NCI-H1436 (cell line): ENCODE measurements at places on chromosomes 3 and 15.

DNA sequence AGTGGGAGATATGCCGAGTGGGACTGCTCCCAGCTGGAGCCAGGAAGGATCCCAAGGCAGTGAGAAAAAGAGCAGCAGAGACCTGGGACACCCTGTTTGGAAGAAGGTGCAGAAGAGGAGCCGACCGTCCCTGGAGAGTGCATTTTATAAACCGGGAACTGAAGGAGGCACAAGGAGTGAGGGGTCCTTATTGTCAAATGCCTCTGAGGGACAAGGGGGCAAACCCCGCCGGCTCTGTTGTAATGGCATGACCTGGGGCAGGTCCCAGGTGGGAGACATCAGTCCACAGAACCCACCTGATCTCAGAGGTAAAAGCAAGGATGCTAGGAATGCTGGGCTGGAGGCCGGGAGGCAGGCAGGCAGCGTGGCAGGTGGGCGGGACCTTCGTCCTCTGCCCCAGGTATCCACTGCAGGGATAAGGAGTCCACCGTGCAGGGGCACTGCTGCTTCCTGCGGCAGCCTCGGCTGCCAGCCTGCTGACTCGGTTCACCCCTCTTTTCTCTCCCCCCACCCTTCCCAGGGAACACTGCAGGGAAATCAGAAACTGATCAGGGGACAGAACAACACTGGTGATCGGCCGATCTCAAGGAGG lies 26.9 kb downstream of the ADAMTS17 start:
- no peak for DNase-seq

GRCh38 chr3:186930143-186930640 lies at the start of gene ST6GAL1:
Gene ST6GAL1 (plus strand): TSS chr3:186930526. CDS start chr3:187042704, 112,178 bp downstream.
- peak; percentile 64 for DNase-seq

DNA sequence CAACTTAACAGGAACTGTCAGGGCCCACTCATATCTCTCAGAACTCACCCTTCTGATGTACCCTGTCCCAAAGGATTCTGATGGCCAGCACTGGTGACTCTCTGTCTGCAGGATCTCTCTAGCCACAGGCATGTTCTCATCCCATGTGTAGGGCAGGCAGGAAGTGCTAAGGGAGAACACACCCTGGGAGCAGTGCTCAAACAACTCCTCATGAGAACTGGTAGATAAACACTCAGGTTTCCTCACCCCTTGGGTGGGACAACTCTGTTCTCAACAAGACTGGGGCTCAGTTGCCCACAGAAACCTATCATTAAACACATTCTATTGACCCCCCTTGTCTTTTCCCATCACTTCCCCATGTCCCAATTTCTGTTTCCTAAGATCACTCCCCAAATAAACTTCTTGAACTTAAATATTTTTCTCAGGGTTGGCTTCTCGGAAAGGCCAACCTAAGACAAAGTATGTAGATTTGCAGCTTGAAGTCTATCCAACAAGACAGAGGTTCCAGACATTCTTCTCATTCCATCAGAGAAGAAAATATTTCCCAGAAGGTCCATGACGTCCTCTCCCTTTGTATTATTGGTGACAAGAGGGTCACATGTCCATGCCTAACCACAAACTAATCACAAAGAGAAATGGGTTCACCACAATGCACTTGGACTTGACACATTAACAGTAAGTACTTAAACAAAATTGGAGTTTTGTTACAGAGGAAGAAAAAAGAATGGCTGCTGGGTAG lies 276.6 kb upstream of the GADL1 start:
- DNase-seq: no peak

DNA sequence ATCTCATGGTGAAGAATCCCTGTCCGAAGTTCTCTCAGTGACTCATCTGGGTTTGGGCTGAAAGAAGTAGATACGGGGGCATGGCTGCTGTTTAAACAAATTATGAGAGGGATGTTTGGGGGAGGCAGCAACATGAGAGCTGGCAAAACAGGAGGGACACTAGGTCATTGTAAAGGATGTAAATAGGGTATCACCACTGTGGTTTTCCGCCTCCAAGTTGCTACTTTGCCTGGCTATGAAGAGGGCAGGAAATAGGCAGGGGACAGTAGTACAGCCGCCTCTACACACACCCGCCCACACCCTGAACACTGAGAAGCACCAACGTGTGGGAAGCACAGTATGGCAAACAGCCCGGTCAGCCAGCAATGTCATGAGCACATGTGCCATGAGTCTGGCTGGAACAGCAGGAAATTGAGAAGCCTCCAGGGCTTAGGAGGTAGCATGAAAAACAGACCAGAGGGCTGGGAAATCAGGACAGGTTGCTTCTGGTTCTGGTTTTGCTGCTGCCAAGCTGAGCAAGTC lies 17.1 kb downstream of the HEXA start:
- DNase-seq: no peak

- no peak for DNase-seq
Observed at GRCh38 chr3:42014921-42015533, 53.1 kb upstream of the ULK4 start.

DNA sequence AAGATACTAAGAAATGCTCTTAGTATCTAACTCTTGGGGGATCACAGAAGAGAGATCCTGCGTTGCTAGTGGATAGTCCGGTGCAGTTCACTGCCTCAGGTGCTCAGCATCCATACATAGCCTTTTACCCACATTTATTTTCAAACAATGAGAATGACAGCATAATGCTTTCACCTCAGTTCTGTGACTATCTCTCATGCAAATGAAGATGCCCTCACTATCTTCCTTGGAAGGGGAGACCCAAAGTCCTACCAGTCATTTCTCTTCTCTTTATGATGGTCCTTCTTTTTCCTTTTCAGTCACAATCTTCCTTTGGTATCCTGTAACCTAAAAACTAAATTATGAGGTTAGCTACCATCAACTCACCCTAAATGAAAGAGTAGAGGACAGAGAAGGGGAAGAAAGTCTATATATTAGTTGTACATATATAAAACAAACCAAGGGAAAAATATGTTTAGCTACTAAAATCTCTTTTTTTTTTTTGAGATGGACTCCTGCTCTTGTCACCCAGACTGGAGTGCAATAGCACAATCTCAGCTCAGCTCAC lies 30.9 kb upstream of the SLC28A2 start:
- DNase-seq: no peak

- DNase-seq: no peak
Observed at GRCh38 chr15:81117136-81117535, 16.9 kb upstream of the CFAP161 start.

DNA sequence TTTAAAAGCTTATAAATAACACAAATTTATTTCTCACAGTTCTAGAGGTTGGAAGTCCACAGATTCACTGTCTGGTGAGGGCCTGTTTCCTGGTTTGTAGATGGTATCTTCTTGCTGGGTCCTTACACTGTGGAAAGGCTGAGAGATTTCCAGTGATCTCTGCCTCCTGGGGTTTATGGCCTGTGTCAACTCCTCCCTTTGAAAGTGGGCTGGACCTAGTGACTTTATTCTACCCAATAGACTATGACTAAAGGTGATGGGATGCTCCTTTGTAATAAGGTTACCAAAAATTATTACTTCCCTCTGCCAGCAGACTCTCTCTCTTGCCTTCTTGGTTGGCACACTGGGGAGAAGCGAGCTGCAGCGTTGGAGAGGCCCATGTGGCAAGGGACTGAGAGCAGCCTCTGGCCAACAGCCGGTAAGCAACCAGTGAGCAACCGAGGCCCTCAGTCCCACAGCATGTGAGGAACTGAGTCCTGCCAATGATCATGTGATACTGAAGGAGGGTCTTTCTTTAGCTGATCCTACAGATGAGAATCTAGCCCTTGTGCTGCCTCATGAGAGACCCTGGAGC lies 14.0 kb upstream of the COPG1 start:
- no peak for DNase-seq

DNA sequence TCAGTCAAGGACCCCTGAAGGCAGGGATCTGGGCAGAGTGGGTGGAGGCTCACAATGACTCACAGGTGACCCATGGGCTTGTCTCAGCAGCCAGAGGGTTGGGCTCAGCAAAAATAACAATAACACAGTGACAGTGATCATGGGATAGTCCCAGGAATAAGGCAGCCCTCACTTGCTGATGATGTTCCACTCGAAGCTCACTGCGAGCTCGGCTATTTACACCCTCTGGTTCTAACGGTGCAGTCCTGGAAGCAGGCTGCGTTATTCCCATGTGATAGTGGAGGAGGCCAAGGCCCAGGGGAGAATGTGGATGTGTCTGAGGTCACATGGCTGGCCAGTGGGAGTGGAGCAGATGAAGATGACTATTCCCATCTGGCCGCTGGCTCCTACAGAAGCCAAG lies 16.2 kb downstream of the CCDC33 start:
- DNase-seq: no peak

- DNase-seq: no peak
Observed at GRCh38 chr3:184240384-184241140, 8.2 kb downstream of the ALG3 start.

GRCh38 chr15:75620841-75621391 lies 4.6 kb downstream of the SNUPN start:
- DNase-seq: no peak

- no peak for DNase-seq
Observed at GRCh38 chr3:88000853-88001252, 58.0 kb downstream of the CGGBP1 start.

DNA sequence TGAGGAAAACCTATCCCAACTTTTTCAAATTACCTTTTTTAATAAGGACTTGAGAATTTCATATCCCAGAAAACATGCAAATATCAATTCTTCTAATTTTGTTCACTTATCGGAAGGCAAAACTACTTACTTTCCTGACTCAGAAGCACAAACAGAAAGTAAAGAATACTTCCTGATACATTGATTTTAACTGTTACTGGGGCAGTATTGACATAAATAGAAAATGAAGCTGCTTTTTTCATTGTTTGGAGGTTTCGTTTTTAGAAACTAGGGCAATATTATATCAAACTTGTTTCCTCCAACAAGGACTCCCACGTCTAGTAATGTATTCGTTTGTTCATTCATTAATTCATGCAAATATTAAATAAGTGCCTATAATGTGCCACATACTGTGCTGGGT lies 19.1 kb downstream of the PAQR9 start:
- no peak for DNase-seq

- no peak for DNase-seq
Observed at GRCh38 chr3:10173926-10174435, 9.3 kb downstream of the IRAK2 start.

DNA sequence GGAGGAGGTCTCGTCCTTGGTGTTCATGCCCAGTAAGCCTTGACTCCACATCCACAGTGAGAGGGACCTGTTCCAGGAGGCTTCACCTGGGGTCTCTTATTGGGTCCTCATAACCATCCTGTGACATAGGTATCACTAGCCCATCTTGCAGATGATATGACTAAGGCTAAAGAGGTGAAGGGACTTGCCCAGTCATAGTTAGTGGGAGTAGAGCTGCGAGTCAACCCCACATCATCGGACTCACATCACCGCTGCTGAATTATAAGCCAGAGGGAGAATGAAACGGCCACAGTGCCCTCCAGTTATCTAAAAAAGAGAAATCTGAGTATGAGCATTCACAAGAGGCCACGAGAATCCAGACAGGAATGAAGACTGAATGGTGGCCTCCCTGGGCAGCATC lies 66.0 kb downstream of the MESD start:
- DNase-seq: no peak

DNA sequence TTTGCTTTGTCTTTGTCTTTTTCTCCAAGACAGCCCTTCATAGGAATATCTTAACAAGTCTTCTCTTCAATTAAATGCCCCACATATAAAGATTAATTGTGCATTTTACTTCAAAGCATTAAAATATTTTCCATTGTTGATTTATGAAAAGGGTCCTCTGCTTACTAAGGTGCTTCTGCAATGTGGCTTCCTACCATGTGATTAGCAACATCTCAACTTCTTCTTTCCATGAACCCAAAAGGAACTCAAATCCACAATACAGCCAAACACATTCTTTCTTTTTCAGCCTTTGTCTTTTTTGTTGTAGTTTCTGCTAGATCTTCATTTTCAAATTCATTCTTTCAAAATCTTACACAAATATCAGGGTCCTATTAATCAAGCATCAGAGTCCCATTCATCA lies 309.2 kb downstream of the NSUN3 start:
- DNase-seq: no peak

- no peak for DNase-seq
Observed at GRCh38 chr3:52528586-52529375, 4.9 kb downstream of the NT5DC2 start.

GRCh38 chr3:126487151-126487771 lies 11.6 kb upstream of the ZXDC start:
- no peak for DNase-seq

GRCh38 chr3:164209363-164209762 lies 868.9 kb downstream of the SI start:
- DNase-seq: no peak

GRCh38 chr15:93705753-93706455 lies 525.5 kb upstream of the MCTP2 start:
- DNase-seq: no peak

DNA sequence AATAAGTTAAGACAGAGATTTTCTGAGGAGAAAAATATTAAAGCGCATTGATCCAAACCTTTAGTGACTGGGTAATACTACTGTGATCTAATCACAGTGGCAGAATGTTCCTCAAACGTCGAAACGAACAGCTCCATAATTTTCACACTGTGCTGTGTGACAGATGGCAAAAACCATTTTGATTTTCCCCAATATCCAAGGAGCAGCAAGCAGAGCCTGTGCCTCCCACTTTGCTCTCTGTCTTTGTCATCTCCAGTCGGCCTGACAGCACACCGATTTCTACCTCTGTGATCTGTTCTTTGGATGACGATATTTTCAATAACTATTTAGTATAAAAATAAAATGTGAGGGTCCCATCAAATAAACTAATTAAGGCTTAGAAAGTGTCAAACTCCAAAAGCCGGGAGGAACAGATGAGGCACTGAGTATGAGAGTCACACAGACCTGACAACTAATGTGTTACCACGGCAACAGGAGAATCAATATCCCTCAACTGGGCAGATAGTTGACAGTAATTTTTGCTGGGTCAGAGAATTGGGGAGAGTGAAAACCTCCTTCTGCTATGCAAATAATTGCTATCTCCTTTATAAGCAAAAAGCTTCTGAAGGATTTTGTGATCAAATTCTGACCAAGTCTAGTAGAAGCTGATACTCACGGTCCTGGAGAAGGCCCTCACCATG lies 489.1 kb upstream of the CFAP20DC start:
- DNase-seq: no peak

DNA sequence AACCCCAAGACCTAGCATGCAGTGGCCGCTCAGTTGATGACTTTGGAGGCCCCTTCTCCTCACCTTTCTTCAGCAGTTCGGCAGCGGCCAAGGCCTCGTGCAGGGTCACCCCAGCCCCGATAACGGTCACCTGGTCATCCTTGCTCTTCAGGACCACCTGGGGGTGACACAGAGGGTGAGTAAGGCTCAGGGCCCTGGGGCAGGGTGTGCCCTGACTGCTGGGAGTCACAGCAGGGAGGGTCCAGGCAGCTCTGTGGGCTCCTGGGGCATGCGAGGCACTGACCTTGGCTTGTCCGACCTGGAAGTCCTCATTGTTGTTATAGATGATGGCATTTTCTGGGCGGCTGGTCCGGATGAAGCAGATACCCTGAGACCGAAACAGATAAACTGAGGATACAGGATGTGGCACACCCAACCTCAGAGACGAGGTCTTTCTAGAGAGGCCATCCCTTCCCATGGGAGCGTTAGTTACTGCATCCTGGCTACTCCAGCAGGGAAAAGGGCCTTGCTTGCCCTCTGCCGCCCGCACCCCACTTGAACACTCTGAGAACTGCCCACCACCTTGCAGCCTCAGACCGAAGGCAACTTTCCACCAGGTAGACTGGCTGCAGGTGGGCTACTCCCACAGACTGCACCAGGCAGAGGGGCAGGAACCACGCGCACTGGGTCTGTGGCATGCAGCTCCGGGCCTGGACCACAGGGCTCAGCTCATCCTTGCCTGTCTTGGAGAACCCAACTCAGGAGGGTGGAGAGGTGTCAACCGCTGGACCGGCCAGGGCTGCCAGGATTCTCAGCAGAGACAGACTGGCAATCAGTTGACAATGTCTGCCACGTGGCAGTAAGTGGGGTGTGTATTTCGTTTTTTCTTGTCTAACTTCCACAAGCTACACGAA lies 27.6 kb downstream of the TKT start:
- no peak for DNase-seq
